ENCODE measurements at places on chromosomes 3 and 15.
A peak's percentile ranks its signal among the peaks of the same experiment; 100 is the strongest.

GRCh38 chr3:33918126-33918756, 119.8 kb downstream of the PDCD6IP start:
- DNase-seq = no peak

DNA sequence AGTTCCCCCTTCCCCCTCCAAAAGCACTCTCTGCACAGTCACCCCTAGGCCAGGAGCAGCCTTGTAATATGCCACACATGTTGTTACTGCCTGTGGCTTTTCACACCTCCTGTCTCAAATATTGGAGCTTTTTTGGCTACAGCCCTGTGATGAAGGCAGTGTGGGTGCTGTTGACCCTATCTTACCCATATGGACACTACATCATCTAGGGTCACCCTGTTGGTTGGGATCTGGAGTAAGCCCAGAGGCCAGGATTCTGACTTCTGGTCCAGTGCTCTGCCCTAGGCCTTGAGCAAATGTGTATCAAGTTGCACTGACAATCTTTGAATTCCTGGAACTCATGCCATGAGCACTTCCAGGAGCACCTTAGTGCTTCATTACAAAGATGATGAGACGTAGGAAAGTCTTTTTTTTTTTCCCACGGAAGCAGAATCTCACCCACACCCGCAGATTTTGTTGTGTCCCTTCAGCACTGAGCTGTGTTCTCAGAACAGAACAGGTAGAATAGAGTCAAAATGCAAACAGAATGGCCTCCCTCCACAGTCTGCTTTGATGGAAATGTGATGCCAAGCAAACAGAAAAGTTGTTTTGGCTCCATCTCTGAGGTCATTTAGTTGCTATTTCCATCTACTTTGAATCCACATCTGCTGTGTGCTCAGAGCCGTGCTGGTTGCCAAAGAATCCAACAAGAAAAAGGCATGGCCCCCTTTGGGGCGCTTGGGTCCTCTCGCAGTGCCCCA, 49.6 kb downstream of the SMAD3 start:
- no peak for DNase-seq

DNA sequence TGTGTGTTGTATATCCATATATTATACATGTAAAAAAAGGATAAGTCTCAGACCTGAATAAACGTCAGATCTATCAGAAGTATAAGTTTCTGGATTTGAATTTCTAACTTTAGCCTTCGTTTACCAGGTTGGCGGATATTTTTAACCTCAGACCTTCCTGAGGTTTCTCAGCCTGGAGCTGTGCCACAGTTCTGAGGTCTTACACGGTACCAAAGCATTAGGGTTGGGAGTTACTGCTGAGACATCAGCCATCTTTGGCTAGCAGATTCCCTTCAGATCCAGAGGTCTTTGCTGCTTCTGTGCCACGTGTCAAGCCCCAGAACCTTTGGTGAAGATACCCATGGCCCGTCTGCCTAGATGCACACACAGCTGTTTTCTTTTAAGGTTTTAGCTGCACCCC, 84.7 kb downstream of the PPP2R3A start:
- no peak for DNase-seq

DNA sequence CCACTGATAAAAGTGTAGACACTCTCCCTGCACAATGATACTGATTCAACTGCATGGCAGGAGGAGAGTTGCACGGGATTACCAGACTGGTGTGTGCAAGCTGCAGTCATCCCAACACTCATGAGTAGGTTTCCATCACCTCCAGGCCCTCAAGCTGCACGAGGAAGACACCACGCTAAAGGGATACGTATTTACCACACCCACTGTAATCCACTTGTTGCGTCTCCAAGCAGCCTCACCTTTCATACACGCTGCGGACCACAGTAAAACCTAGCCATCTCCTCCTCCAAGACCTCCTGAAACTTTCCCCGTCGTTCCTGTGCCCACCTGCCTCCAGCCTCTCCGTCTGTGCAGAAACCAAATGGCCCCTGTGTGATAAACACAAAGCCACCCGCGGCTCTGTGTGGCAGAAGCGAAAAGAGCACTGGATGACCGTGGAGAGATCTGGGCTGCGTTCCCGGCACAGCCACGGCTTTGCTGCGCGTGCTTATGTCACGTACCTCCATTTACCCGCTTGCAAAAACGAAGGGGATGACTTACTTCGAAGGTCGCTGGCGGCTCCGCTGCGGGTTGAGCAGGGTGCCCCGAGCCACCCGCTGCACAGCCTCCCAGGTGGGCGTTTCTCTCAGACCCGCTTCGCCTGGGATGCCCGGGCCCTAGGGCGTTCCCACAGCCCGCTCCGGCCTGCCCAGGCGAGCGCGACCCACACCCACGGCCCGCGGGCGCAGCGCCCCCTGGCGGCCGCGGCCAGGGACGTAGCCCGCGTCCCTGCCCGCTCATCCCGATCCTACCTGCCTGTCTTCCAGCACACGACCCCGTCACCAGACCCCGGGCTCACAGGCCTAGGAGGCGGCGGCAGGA, 643 bp downstream of the ABCC5 start:
- DNase-seq = peak; percentile 75

DNA sequence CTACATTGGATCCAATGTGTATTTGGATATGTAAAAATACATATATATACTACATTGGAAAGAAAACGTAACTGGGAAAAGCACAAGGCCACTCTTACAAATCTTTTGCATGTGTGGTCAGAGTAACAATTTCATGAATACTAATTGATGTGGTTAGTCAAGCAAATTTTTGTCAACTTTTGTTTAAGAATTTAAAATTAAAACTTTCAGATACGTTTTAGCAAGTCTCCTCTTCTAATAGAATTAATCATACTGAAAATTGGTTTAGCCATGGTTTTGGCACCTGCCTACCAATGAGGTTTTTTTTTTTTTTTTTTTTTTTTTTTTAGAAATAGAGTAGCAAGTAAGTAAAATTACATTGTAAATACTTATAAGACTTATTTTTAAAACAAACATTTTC, 153.0 kb upstream of the CGNL1 start:
- no peak for DNase-seq

- DNase-seq = no peak
Measured at GRCh38 chr3:132781922-132782321, 59.7 kb upstream of the NPHP3 start.

GRCh38 chr15:47384341-47384740, 333.0 kb upstream of the SEMA6D start:
- no peak for DNase-seq

DNA sequence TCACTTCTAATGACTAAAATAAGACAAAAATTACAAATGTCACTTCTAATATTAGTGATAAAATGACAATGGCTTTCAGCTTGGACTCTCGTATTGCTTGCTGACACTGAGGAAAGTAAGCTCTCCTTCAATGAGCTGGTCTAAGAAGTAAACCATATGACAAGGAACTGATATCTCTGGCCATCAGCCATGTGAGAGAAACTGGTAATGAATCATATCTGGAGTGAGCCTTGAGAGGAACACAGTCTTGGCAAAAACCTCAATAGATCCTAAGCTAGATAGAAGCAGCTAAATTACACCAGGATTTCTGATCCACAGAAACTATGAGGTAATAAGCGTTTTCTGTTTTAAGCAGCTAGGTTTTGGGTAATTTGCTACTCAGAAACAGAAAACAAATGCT, 1575.1 kb downstream of the OTOL1 start:
- DNase-seq = no peak

DNA sequence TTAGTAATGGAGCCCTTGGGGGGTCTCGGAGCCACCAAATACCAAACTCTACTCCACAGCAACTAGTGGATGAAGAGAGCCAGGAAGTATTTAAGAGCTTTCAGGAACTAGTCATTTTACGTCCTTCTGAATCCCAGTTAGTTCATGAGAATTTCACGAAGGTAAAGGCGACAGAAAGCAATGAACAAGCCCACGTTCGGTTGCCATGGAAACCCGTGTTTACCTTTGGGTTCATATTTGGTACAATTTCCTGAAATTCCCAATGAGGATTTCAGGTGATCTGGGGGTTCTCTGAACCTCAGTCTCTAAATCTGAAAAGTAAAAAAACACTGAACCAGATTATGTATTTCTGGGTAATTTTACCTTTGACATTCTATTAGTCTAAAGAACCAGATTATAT, 93.0 kb downstream of the BDH1 start:
- no peak for DNase-seq

DNA sequence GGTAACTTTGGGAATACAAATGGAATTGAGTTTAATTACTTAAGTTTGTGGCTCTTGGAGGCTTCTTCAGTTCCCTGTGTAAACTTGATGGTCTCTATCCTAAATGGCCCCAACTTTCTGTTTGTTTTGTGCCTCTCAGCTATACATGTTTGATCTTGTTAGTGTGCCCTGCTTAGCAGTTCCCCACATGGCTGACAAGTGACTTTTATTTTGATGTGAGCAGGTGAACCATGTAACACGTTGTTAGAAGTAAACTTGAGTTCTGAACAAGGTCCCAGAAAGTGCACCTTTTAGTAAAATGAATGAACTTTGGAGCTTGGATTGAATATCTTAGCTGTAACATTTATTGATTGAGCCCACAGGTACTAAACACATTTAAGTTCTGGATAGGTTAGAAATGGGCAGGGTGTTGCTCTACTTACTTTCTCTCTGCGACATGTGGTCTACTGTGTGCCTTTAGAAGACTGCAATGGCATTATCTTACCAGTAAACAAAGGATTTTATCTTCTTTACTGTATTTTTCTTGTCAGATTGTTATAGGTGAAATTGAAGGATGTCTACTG, 4.5 kb downstream of the LSM3 start:
- no peak for DNase-seq

- no peak for DNase-seq
Measured at GRCh38 chr3:150083655-150084042, 113.0 kb upstream of the PFN2 start.

DNA sequence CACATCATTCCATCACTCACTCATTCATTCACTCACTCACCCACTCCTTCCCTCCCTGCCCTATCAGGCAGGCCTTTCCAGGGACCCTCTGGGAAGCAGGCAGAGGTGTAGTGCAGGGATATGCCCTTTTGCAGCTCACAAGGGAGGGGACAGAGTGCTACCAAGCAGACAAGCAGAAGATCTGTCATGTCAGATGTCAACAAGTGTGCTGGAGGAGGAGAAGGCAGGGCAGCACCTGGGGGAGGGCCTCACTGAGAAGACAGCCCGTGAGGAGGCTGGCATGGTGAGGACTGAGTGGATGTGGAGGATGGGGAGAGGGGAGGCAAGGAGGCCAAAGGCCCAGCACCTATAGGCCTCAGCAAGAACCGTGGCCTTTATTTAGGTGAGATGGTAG, 15.3 kb downstream of the ABTB1 start:
- DNase-seq = no peak

DNA sequence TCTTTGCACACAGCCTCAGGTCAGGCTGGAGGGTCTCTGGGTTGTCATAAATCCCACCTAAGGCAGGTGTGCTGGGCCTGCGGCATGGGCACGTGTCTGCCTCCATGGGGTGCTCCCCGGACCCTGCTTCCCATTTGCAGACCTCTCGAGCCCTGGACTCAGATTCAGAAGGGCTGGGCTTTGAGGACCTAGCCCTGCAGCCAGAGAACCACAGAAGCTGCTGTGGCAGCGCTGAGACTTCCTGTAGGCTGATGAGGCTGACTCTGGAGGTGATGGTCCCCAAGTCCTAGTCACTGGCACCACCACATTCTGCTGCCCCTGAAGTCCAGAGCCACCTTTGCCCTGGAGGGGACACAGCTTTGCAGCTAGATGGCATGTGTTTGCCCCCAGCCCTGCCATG, 156.4 kb downstream of the LRRC28 start:
- no peak for DNase-seq

DNA sequence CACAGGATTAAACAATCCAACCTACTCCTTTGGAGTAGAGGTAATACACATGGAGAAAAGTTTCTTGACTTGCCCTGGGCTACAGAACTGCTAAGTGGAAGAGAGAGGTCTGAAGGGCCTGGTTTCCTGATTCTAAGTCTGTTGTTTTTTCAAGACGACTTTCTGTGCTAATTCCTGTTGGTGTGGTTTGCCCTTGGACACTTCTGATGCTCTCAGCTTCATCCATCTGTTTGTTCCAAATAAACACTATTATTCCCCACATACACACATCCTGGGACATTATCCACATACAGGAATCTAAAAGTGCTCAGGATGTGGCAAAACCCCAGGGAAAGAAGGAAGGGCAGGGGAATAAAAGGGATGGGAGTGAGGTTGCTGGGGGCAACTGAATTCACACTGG, 393.5 kb upstream of the TBL1XR1 start:
- no peak for DNase-seq

DNA sequence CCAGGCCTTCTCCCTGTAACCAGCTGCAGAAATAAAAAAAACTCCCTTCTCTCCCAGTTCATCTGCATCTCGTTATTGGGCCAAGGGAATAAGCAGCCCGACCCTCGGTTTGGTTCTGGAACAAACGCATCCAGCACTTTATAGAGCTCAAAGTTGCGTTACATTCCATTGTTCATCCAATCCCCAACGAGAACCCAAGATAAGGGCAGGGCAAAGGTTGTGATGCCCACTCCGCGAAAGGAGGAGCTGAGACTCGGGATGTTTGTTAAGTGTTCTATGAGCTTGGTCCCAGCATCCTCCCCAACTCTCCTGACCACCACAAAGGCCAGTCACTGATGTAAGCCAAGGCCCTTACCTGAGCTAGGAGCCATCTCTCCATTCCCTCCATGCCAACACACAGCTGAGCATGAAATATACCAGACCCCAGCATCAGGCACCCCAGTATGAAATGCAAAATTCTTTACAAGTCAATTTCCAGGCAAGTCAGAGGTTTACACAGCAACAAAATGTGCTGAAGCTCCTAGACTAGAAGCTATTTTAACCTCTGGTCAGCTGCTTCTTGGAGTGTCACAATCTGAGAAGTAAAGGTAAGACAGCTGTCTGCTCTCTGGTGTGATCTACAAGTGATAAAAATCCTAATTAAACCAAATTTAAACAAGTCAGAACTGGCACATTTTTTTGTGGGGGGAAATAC, 17.9 kb downstream of the CCDC12 start:
- DNase-seq = no peak

- DNase-seq = no peak
Measured at GRCh38 chr3:87359025-87359424, 82.6 kb upstream of the POU1F1 start.

GRCh38 chr3:128489927-128490649, 2.9 kb downstream of the GATA2 start:
- peak; percentile 63 for DNase-seq

GRCh38 chr15:72487070-72487797, 13.1 kb downstream of the ARIH1 start:
- no peak for DNase-seq

DNA sequence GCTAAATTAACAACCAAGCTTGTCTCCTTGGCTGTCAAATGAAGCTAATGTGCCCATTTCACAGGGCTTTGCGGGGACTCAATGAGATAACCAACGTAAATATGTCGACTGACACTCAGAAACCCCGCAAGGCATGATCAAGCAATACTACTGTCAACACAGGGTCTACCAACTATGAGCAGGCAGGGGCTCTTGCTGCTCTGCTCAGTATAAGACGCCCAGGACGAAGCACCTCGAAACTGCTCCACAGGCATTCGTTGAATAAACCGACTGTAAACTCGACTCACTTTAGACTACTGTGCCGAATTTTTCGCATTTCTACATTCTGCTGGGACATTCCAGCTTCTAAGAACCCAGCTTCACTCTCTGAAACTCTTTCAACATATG, 55.0 kb downstream of the FEZF2 start:
- DNase-seq = peak; percentile 6

All from HEK293T (cell line).